ENCODE measurements at places on chromosomes 3 and 15.

DNA sequence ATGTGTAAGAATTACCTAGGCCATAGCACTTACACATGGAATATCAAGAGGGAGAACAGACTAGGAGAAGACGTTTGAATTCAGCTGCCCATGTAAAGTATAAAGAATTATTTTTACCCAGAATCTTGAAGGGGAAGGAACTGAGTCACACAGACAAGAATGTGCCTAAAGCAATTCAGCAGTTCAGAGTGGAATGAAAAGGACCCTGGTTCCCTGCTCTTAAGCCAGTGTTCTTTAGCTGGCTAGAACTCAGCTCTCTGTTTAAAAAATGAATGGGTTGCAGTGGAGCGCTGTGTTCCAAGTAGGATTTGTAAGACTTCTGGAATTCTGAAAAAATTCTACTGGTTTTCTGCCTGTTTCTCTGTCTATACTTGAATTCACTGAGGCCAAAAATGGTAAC lies 440.2 kb downstream of the LPP start:
- no peak for DNase-seq

DNA sequence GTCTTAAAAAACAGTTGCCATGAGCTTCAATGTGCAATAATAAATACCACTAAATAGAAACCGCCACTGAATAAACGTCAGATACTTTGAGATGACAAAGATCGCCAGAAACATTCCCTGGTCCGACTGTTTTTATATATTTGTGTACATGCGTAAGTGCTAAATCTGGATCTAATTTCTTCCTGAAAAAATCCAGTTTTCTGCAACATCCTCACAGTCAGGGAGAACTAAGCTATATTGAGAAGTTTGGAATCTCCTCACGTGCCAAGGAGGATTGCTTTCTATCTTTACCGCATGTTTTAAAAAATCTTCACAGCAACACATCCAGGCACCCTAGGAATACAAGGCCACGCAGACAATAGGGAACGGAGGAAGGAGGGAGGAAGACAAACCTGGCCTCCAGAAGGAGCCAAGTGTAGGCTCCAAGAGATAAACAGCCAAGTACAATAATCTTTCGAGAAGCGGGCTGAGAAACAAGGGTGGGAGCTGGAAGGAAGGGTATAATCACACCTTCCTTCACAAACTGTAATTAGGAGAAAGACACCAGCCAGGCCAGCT lies 5.7 kb downstream of the VGLL4 start:
- DNase-seq, result no peak

DNA sequence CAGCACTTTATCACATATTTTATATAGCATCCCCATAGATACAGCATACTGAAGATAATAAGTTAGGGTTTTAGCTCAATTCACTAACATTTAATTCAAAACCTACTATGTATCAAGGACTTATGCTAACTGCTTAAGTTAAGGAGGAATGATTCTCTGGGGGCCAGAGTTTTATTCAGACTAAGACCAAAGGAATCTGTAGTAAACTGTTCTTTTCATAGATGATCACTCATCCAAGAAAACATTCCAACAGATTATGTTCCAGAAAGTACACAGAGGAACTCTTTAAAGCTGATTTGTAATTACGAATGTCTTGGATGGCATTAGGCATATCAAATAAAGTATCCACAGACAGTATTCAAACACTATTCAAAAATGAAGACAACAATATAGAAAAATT lies 226.4 kb downstream of the SCAPER start:
- no peak for DNase-seq

DNA sequence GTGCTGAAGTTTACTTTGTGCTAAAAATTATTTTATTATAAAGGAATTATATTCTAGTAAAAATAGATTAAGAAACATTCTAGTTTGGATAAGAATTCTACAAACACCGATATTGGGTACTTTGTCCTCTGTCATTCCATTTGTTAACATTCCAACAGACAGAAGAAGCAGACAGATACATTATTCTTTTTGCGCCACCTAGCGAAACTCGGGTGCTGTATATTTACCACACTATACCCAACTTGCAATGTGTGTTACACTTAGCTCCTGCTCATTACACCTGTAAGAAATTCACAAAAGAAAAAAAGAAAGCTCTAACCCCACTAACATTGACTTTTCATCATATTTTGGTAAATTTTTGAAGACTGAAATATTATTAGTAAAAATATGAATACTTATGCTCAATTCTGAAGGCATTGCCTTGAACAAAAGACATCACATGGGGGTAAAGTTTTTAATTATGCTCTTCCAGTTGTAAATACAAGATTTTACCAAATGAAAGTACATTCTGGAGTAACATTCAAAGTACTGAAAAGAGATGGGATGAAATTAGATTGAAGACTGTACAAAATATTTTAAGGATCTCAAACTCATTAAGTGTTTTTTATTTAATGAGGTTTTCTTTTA lies 136.5 kb upstream of the MLF1 start:
- DNase-seq, result peak; percentile 24

DNA sequence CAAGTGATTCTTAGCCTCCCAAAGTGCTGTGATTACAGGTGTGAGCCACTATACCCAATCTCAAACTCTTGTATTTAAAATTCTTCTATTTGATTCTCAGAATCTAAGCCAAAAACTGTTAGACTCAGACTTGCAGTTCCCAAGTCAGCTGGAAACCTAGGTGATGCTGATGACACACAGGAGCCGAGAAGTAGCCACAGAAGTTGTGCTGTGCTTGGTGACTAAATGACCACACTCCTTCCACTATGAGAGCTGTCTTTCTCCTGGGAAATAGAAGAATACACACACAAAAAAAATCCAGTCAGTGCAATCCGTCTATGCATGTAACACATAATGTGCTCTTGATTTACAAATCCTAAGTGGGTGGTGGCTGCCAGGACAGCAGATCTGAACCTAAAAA lies 33.9 kb downstream of the ILDR1 start:
- no peak for DNase-seq

- no peak for DNase-seq
Observed at GRCh38 chr15:88394553-88395145, 72.5 kb downstream of the MRPL46 start.

GRCh38 chr15:50275908-50276307 lies 10.4 kb upstream of the HDC start:
- DNase-seq, result no peak

- DNase-seq, result no peak
Observed at GRCh38 chr3:123082370-123083065, 15.7 kb downstream of the PDIA5 start.

- DNase-seq, result no peak
Observed at GRCh38 chr15:38627689-38628277, 63.2 kb upstream of the RASGRP1 start.

DNA sequence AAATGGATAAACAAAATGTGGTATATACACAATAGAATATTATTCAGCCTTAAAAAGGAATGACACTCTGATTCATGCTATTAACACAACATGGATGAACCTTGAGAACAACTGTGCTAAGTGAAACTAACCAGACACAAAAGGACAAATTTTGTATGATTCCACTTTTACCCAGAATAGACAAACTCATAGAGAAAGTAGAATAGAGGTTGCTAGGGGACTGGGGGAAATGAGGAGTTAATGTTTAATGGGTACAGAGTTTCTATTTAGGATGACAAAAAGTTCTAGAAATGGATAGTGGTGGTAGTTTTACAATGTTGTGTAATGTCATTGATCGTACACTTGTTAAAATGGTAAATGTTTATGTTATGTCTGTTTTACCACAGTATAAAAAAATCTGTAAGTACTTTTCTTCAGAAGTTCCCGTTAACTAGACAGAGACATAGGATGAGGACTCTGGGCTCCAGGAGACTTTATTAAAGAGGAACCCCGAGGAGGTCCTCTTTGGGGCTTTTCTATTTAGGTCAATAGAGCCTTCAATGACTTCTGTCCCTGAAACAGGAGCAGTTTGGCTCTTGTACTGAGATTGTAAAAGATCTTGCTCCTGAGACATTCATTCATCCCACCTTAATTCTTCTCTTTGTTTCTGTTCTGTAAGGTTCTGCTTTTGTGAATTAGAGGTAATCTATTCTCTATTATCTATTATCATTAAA lies 24.5 kb downstream of the ABHD6 start:
- no peak for DNase-seq

DNA sequence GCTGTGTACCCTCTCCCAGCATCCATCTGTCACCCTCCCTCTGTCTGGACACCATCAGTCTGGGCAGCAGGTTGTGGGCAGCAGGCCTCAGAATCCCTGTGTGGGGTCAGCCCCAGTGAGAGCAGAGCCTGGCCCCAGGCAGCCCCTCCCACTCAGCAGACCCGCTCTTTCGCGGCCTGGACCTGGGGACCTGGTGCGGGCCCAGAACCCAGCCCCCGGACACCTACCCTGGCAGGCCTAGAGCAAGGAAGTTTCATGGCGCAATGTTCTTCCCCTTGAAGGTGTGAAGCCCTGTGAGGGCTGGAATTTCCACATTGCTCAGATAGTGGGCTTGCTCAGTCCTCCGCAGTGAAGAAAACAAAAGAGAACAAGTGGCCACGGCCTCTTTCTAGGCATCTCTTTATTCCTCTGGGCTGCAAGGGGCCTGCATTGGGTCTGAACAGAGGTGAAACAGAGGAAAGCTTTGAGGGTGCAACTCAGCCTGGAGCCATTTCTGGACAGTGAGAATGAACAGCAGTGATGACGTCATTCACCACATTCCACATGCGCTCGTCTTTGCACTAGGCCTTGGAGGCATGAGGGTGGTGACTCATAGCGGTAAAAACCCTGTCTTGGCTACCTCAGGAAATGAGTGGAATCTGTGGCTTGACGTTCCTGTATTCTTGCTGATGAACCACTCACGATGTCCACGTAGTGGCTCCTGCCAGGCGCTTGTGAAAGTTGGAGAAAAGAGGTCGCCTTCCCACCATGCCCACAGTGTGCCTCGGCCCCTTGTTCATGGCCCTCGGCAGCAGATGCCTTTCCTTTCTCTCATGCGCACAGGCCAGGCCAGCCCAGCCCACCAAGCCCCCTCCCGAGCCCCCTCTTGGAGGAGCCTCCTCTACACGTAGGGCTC lies 66.1 kb downstream of the SLC30A4 start:
- DNase-seq, result peak; percentile 82

DNA sequence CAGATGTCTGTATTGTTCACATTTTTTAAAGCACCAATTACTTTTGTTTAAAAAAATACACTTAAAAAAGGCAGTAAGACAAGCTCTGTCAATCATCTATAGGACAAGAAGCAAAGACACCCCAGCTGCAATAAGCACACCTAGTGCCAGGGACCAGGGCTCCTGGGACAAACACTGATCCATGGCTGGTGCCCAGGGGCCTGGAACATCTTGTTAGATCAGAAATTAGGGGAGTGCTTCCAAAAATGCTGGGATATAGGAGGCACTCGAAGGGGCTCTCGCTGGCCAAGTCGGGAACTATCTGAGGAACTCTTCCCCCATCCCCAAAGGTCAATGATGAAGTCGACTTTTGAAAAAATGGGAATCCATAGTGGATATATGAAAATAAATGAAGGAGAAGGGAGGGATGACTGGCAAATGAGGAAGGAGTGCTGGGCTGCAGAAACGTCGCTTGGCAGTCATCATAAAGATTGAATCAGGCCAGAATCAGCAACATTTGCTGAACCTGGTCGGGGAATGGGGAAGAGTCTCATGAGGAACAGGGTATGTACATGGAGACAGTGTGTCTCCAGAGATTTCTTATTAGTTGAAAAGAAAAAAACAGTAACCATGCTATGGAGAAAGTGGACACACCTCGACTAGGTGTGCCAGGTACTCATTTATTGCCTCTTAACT lies 28.5 kb downstream of the TSPAN3 start:
- DNase-seq, result no peak

DNA sequence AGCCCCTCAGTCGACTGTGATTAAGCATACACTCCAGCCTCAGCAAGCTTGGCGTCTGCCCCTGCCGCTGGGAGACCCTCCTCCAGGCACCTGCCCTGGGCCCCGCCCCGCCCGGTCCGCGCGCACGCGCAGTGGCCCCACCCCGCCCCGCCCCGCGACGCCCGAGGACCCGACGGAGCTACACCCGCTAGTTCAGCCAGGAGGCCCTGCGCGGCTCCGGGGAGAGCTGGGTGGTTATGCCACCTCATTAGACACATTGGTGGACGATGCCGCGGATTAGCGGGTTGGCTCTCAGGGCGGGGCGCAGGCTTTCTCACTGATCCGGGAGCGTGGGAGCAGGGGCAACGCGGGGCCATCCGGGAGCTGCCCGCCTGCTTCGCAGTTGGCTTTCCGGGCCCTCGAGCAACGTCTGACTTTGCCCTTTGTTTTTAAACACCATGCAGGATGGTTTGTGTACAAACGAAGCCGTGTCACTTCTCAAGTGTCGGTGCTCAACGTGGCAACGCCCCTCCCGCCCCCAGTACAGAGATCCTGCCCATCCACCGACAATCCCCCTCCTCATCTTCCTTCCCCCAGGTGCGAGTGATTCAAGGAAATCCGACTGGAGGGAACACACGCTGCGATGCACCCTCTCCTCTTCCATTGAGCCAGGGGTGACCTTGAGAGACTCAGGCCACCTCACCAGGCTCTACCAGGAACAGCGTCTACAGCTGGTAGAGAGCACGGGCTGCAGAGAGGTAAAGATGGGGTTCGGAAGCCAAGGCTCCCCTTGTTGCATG lies 109.3 kb downstream of the SHQ1 start:
- DNase-seq, result peak; percentile 70

DNA sequence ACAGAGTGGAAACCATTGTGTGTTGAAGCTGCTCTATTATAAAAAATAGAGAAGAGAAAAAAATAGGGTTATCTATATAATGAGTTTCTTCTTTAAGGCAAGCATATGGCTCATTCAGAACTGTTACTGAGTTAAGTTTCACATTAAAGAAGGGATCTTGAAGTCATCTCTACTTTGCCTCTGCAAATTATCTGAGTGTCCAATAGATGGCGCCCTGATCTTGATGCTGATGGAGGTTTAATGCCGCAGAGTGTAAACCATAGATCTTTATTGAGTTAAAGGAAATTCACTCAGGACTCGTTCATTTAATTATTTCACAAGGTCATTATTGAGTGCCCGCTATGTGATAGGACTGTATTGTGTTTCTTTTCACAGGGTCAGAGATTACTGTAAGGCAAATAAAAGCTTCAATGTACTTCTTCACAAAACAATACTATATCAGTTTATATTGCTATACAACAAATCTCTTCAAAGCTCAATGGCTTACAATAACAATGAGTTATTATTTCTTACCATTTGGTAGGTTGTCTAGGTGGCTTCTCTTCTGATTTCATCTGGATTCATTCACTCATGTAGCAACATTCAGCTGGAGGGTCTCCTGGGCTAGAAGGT lies 171.4 kb downstream of the NSUN3 start:
- no peak for DNase-seq

DNA sequence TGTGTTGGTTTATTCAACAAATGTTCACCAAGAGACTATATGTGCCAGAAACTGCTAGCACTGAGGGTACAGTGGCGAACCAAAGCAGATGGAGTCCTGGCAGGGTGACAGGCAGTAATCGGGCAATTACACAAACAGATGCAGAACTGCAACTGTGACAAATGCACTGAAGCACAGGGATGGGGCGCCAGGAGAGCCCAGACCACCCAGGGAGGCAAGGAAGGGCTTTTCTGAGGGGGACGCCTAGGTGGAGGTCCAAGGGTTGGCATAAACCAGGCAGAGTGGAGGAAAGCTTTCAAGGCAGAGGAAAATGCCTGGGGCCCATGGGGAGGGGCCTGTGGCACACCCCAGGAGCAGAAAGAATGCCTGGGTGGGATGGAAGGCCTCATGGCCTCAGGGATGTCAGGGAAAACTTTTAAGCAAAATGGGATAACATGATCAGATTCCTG lies 5.5 kb downstream of the DIS3L start:
- DNase-seq, result no peak

GRCh38 chr3:181930105-181930504 lies 218.4 kb downstream of the SOX2 start:
- DNase-seq, result no peak

- DNase-seq, result no peak
Observed at GRCh38 chr3:51173518-51174271, 211.4 kb upstream of the MANF start.

Measured in T-helper 2 cell treated with Interferon-gamma antibody and Interleukin-4, amounts not matched to agents 5 μg/mL and 100 μg/mL, for 36 hours (primary cell).